Hypothalamus (tissue), 51 donors: ENCODE measurements at places on chromosomes 6 and 20.

GRCh38 chr6:164845773-164846172 lies 463.6 kb downstream of the C6orf118 start:
- DNase-seq, result no peak

GRCh38 chr6:46917002-46917545 lies 4.7 kb downstream of the ADGRF5 start:
- no peak for DNase-seq

- DNase-seq, result no peak
Observed at GRCh38 chr6:28727559-28728211, 196.1 kb downstream of the TRIM27 start.

- no peak for DNase-seq
Observed at GRCh38 chr6:20377623-20378265, 23.9 kb upstream of the E2F3 start.

DNA sequence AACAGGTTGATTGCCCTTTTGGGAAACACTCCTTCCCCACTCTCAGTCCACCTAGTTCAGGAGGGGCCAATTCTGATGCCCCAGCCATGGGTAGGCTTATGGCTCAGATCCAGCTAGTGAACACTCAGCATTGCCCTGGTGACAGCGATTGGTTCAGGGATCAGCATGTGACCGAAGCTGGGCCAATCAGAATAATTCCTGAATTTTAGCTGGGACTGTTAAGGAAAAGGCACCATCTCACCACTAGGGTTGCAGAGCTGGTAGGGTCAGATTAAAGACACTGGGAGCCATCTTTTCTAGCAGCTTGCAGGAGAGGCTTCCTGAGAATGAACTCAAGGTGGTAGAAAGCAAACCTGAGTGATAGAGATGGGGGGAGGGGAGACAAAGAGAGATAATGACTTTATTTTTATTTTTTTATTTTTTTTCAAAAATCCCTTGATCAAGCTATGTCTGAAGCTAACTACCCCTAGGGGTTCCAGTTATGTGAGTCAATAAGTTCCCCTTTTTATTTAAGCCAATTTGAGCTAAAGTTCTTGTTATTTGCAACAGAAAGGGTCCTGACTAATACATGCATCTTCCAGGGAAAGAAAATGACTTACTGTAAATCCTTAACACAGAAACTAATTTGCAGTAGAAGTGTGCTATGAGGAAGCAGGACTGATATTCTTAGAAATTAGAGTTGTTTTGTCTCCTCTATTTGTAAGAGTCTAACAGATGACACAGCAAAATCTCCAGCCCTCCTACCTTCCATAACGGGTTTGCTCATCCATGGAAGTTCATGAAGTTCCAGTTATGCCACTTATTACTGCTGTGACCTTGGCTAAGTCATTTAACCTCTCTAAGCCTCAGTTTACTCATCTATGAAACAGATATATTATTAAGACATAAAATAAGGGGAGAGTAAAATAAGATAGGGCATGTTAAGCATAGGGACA lies 44.7 kb downstream of the EYA2 start:
- no peak for DNase-seq

DNA sequence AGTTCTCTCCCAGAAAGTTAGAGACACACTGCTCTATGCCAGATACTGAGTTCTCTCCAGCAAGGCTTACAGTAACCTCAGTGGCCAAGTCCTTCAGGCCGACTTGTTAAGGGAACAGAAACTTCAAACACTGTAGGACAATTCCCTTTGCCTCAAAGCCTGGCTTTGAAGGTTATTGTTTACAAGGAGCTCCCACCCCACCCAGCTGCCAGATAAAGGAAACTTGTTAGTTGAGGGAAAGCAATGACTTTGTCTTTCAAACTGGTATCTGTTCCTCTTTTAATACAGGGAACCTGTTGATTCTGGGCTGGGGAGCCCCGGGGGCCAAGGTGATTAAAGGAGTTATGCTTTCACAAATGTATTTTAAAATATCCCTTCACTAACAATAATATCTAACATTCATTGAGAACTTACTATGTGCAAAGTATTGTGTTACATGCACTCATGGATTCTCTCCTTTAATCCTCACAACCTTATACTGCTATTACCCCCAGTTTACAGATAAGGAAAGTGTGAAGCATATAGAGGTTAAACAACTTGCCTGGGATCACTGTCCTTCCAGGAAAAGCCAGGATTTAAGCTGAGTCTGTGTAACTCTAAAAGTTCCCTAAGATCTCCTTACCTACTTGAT lies 27.6 kb upstream of the CDKN1A start:
- DNase-seq, result no peak

GRCh38 chr6:83879746-83880145 lies 20.3 kb downstream of the CYB5R4 start:
- DNase-seq, result no peak
